ENCODE measurements at places on chromosomes 12 and 14.

DNA sequence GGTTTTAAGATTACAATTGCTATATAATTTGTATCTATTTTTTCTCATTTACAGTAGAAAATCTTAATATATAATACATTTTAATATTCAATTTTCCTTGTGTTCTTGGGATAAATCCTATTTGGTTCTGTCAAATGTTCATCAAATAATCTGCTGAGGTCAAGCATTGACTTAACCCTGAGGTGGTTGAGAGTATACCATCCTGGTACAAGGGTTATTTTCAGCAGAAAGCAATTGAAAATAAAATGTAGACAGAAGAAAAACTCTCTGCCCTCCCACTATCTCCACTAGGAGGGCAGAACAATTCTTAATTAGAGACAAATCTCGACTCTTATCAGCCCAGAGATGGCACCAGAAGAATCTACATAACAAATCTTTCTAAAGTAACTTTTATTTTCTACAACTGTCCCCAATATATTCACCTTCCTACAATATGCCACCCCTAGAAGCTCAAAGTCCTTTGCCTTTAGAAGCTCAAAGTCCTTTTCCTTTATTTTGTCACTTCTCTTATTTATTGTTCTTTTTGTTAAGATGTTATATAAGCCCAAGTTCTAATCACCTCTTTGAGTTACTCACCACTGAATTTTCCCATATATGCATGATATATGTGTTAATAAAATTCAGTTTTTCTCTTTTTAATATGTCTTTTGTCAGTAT, 57.9 kb upstream of the ERGIC2 start:
- DNase-seq, result no peak

DNA sequence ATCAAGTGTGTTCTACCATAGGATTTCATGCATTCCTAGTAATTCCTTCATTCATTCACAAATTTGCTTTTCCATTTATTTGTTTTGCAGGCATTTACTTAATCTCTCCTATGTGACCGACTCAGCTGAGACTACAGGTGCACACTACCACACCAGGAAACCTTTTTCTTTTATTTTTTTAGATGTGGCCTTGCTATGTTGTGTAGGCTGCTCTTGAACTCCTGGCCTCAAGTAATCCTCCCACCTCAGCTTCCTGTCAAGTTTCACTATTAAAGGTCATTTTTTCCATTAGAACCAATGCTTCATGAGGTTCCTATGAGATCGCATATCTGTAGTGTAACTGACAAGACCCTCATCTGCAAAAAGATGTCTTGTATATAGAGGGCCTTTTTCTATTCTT, 1218.7 kb downstream of the VRK1 start:
- no peak for DNase-seq

GRCh38 chr12:48862760-48863159, 2.9 kb downstream of the RND1 start:
- DNase-seq, result no peak

DNA sequence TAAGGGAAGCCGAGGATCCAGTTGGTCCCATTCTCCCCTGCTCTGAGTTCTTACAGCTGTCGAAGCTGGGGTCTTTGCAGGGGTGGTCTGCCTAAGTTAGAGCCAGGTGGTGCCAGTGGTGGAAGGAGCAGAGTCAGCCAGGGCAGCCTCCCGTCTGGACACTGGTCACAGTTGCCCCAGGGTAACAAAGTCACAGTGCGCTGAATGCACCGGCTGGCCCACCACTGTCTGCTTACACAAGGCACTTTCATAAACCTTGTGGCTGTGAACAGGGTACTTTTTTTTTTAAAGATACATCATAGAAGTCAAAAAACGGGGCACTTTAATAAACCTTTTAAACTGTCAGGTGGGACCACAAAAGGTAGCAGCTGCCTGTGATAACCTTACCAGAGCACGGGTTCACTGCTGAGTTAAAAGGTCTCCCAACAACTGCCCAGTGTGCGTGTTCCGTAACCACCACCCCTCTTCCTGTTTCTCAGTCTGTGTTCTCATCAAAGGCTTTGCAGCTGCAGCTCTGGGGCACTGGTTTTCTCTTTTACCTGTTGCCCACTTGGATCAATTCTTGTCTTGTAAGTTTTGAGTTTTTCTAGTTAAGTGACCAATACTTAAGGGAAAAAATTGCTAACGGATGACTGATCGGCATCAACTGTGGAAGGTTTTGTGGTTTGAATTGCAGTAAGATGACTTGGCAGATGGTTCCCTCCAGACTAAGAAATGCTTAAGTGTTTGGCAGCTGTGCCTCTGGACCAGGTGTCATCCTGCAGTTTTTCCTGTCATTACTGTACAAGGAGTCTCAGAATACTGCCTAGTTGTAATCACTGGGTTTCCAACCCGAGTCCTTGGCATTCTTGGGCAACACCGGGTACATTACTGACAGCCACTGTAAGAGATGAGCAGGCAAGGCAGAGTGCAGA, 55.9 kb downstream of the DYNC1H1 start:
- peak; percentile 28 for DNase-seq

DNA sequence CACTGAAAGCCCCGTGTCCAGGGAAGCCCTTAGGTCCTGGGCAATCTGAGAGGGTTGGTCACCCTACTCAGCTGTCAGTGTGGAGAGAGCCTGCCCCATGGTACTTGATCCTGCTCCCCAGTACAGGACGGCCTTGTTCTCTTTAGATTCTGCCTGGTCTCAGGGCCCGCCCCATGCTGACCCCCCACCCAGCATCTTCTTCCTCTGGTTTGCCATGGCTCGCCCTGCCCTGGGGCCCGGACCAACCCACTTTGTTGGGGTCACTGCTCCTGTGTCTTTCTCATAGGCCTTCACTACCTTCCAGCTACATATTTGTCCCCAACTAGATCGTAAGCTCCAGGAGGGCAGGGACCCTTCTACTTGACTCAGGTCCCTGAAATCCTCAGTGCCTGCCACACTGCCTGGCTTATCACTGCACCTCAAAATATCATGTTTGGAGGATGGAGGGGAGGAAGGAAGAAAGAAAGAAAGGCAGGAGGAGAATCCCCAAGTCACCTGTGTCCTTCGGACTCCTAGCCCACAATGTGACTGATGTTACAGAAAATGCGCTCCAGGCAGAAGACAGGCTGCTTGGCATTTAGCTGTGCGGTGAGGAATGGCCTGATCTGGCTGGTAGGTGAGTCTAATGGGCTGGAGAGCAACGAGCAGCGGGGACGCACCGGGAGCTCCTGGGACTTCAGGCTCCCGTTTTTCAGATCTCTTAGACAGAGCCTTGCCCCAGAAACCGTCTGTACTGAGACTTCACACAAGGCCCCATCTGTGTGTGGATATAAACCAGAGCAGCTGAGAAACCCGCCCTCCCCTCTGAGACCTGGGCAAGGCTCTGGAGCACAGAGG, 66.1 kb downstream of the C14orf132 start:
- no peak for DNase-seq

DNA sequence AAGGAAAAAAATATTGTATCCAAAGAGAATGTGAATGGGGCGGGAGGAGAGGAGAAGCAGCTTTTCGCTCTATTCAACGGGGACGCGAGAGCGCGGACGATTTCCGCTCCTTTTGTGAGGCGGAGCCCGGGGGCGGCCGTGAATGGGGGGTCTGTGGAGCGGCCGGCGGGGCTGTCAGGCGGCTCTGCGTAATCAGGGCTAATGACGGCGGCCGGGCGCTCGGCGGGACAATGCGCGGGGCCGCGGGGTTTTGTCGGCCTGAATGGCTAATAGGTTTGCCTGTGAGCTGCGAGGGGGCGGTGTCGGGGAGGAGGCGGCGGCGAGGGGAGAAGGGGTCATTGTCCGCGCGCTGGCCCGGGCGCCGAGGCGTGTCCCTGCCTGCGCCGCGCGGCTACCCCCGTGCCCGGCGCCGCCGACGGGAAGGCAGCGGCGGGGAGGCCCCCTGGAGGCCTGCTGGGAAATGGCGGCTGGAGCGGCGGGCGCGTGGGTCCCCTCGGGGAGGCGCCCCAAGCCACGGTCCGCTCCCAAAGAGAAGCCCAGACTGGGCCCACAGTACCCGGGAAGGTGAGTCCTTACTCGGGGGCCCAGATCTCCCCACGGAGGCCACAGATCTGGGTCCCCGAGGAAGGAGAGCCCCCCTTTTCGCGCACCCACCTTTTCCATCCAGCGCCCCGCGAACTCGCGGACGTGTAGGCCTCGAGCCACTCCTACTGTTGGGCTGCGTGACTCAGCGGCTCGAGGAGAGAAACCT, 6.0 kb downstream of the SIX6 start:
- DNase-seq, result peak; percentile 89

DNA sequence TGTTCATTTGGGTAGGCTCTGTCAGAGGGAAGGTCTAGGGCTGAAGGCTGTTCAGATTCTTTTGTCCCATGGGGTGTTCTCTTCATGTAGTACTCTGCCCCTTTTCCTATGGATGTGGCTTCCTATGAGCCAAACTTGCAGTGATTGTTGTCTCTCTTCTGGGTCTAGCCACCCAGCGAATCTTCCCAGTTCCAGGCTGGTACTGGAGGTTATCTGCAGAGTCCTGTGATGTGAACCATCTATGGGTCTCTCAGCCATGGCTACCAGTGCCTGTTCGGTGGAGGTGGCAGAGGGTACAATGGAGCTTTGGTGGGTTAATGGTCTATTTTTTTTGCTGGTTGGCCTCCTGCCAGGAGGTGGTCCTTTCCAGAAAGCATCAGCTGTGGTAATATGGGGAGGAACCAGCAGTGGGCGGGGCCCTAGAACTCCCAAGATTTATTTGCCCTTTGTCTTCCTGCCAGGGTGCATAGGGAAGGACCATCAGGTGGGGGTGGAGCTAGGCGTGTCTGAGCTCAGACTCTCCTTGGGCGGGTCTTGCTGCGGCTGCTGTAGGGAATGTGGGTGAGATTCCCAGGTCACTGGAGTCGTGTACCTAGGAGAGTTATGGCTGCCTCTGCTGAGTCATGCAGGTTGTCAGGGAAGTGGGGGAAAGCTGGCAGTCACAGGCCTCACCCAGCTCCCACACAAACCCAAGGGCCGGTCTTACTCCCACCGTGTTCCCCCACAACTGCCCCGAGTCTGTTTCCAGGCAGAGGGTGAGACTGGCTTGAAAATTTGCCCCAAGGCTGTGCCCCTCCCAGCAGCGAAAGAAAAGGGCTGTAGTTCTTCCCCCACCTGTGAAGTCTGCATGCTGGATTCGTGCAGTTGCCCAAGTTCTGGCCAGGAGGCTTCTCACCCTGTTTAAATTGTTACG, 17.5 kb downstream of the MTRFR start:
- peak; percentile 69 for DNase-seq

GRCh38 chr14:55111122-55111708, 17.8 kb upstream of the LGALS3 start:
- no peak for DNase-seq

GRCh38 chr14:57692671-57693070, 173.2 kb downstream of the SLC35F4 start:
- DNase-seq, result no peak

All from WERI-Rb-1 (cell line).